ENCODE measurements at places on chromosomes 4 and X.

GRCh38 chr4:168765726-168766125 is 244.3 kb downstream of the CBR4 start:
- no peak for DNase-seq

DNA sequence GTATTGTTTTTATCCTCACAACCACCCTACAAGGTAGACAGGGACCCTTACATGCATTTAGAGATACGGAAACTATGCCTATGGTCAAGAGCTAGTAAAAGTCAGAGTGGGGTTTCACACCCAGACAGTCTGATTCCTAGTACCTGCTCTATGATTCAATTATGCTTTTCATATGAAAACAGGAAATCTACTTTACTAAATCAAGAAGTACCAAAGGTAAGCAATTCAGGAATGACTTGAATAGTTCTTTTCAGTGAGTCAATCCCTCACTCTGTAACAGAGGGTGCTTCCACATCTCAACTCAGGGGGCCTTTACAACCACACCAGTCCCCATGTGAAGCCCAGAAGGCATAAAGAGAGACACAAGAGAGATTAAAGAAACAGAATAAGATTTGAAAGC is 191.4 kb downstream of the PPP3CA start:
- no peak for DNase-seq

- peak; percentile 10 for DNase-seq
These were observed 50.0 kb downstream of the IQCM start for GRCh38 chr4:149765630-149766029.

- DNase-seq: no peak
These were observed 6.0 kb upstream of the SH3TC1 start for GRCh38 chr4:8192748-8193738.

DNA sequence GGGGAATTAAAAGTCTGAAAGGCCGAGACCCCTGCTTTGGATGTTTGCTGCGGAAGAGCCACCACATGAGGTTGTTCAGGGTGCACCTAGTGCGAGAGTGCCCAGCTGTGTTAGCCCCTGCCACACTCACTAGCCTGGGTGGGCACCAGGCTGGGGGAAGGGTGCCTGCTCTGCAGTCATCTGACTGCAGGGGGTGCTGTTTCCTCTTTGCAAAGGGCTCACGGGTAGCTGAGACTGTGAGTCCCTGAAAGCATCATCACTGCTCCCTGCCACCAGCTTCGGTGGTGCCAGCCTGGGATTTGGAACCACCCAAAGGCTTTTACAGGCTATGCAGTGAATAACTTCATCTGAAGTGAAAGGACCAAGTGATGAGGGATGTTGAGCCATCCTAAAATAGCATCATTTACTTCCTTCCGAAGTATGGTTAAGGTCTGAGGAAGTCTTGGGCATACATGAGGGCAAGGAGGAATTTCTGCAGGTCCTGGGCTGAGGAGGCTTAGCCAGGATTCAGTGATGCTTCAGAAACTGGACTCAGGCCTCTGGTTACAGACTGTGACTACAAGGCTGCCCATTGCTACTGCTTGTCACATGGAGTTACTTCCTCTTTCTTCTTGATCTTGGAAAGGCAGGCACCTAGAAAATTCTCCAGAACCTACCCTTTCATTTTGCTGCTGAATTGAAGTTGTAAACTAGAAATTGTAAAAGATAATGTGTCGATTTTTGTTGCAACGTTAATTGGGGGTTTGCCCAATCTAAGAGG is 293.2 kb upstream of the PRPS2 start:
- DNase-seq: no peak

DNA sequence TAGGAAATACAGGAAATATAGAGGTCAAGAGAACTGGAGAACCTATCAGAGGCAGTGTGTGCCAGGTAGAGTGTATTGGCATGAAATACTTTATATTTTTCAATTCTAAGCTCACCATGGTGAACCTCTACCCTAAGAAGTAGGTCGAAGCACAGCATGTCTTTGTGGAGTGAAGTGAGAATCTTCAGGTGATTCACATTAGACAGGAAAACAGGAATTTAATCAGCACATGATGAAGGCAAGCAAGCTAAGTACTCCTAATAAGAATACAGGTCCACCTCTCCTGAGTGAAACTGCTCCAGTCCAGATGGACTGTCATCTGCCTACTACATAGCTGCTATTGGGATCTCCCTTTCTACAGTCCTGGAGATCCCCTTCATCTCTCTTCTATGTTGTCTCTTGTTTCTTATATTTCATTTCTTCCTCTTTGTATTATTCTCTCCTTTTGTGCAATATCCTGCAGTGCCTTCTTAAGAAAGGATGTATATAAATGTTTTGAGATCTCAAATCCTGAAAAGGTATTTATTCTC is 159.0 kb downstream of the LRBA start:
- no peak for DNase-seq

DNA sequence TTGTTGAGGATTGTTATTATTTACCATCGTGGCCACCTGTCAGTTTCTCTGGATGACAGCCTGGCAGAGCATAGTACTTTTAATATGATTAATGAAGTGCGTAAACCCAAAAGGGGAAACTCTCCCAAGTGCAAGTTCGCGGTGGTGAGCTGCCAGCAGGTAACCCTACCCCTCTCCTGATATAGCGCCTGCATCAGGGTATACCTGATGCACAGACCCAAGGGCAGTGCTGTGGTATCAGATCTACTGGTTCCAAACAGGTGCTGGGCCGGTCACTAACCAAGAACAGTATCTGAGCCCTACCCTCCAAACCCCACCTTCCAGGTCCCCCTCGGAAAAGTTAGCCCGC is 1.6 kb downstream of the RNF150 start:
- no peak for DNase-seq

DNA sequence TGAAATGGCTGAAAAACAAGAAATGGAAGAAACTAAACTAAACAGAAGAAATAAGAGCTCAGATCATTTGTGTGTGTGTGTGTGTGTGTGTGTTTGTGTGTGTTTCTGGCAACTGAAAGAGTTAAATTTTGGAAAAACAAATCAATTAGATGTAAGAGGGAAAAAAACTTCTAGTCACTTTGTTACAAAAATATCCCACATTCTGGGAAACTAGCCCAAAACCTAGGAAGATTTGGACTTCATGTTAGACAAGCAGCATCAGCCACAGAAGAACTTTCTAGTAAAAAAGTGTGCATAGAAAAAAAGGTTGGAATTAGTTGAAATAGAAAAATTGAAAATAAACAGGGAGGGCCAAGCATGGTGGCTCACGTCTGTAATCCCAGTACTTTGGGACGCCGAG is 111.6 kb upstream of the PRKG2 start:
- DNase-seq: no peak

DNA sequence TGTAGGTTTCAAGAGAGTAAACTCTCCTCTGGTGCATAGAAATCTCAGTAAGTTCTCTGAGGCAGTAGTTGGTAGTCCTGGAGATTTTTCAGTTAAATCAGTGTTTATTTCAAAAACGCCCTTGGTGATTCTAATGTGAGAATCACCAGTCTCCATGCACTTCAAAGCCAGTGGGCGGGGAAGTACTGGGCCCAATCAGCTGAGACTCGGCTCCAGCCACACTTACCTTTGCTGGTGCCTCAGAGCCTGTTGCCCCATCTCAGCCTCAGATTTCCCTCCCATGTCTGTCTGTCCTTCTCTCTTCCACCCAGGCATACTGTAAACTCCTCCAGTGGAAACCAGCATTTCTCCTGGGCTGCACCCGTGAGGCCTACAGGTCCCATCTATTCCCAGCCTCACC is 7.4 kb upstream of the MGST2 start:
- no peak for DNase-seq

DNA sequence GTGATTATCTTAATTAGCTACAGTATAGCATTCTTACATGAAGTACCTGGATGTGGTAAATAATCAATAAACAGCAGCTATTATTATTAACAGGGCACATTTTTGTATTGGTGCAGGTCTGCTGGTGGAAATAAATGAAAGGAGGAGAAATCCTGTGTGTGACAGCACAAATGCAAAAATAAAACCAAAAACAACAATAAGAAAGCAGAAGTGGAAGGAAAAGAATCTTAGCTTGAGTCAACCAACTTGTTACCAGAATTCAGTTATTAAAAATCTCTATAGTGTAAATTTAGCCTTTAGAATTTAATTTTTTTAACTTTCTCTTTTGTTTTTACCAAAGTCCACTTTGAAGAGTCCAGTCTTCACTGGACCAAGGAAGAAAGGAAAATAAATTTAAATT is 63.1 kb upstream of the LSM6 start:
- DNase-seq: no peak
